ENCODE measurements at places on chromosomes 3 and 15.

- DNase-seq = no peak
Observed at GRCh38 chr3:80697291-80697690, 929.5 kb upstream of the ROBO1 start.

DNA sequence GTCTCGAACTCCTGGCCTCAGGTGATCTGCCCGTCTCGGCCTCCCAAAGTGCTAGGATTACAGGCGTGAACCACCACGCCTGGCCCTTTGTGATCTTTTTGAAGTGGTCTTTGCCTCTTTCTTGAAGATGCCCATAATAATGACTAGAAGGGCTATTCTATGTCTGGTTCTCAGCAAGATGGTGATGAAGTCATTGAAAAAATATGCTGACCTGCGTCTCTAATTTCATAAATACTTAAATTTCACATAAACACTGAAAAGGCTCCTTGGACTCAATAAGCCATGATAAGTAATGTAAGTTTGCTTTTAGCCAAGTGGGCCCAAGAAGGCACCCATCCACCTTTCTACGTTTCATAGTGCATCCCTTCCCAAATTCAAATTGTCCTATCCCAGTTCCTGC is 775 bp upstream of the MAPK6 start:
- peak; percentile 53 for DNase-seq

- DNase-seq = no peak
Observed at GRCh38 chr3:36250191-36250590, 130.1 kb upstream of the STAC start.

DNA sequence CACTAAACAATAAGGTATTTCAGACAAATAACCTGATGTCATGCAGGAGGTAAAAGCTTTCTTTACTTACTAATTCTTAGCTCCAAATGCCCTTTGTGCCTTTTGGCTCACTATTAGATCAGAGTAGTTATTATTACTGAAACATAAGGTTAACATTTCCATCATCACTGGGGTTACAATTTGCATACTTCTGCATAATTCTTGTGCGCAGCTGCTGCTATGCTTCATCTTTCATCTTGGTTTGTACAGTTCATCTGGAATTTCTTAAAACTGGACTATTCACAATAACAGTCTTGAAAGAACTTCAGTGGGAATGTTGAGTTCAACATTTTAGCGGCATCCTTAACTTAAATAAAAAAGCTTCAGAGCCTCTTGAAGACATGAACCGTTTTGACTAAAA is 383.2 kb upstream of the ADAMTS9 start:
- DNase-seq = no peak

GRCh38 chr15:66845266-66845785 is 143.3 kb downstream of the SMAD6 start:
- no peak for DNase-seq

DNA sequence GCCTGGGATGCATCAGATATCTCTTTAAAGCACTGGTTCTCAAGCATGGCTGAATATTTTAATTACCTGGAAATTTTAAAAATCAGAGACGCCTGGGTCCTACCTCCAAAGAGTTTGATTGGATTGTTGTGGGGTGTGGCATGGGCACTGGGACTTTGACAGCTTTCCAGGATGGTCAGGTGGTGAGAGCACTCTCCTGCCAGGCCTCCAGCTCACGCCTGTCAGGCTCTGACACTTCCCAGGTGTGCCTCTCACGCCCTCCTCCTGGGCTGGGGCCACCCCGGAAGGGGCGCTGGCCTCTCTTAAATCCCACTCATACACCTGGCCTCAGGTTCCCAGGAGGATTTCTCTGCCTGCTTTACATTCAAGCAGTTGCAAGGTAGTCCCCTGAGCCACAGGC is 48.5 kb downstream of the AMOTL2 start:
- DNase-seq = no peak

DNA sequence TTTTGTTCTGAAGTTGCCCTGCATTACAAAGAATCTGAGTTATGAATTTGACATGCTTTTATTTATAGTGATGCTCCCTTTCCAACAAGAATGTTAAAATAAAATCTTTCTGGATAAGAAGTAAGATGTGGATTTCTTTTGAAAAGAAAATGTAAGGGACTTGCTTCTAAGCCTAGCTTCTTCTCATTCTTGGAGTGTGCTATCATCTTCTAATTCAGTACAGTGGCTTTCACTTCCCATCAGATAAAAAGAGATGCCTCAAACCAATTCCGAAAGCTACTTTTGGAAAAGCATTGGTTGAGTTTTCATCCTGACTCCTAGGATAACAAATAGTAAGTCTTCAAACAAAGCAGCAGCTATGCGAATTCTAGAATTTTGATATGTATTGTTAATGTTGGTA is 197.0 kb upstream of the ZPLD1 start:
- DNase-seq = no peak

DNA sequence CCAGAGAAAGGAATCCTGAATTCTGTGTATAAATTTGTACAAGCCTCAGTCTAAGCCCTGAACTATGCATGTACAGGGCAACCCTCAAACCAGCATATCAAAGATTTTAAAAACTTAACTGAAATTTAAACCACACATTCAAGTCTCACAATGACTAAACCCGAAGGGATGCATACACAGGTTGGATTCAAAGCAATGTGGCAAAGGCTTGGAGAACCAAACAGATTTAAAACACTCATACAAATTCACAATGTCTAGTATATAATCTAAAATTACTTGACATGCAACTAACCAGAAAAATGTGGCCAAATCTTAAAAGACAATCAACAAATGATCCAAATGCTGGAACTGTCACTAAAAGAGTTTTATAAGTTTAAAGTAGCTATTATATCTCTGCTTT is 36.4 kb downstream of the CEP152 start:
- peak; percentile 33 for DNase-seq
